ENCODE measurements at places on chromosomes 1 and 21.

- no peak for DNase-seq
Measured at GRCh38 chr1:207088701-207089626, at the start of gene C4BPB. TSS of gene C4BPB (plus strand) at chr1:207088860. CDS start at chr1:207089532, 672 bp downstream.

DNA sequence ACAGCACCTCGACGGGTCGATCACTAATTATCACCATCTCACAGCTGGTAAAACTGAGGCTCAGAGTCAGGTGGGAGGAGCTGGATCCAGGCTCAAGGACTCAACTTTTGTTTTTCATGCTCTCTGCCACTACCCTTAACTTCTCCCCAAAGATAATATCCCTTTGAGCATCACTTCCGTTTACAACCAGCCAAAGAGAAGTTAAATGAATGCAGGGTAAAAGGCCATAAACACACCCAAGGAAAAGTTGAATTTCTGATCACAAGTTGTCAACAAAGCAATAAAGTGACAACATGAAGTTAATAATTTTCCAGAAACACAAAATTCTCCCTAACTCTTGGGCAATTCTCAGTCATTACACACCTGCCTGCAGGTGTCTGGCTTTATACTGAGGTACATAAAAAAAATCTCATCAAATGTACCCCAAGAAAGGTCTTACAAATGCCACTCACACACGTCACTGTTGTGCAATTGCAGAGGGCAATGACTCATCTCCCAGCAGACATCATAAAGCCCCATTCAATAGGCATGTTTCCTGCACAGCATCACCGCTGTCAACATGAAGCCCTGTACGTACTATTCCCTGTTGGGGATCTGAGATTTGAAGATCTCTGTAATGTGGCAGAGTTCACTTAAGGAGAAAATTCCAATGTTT lies 3.4 kb downstream of the OR2T11 start:
- no peak for DNase-seq

GRCh38 chr1:93815366-93816110 lies 63.5 kb downstream of the DNTTIP2 start:
- DNase-seq = no peak

DNA sequence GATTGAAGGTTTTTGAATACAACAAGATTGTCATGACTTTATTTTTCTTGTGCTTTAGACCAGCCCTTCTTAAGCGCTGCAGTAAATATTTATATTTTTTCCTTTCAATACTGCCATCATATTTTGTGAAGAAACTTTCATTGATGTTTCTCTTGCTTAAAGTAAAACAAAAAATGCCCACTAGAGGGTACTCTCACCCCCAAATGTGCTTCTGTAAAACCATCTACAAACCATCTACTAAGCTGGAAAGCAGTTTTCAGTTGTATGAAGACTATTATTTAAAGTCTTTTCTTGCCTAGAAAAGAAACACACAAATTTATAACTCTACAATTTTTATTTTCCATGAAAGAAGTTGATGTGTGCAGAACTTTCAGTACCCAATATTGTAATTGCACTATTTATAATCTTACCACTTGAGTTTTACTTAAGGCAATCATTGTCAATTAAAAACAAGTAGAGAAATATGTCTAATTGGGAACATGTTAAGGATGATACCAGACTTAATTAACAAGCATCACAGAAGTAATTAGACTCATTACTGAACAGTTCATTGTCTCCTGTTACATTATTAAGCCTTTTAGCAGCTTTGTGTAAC lies 10.7 kb downstream of the LEPR start:
- DNase-seq = no peak

- DNase-seq = no peak
Measured at GRCh38 chr1:2594641-2595131, 8.1 kb downstream of the PRXL2B start.

- DNase-seq = no peak
Measured at GRCh38 chr1:99119188-99119587, 114.5 kb upstream of the PLPPR5 start.

GRCh38 chr1:93549811-93550210 lies 101.9 kb downstream of the FNBP1L start:
- no peak for DNase-seq

- no peak for DNase-seq
Measured at GRCh38 chr1:112529301-112529700, 20.5 kb downstream of the WNT2B start.

GRCh38 chr1:208219098-208219658 lies 25.0 kb downstream of the PLXNA2 start:
- DNase-seq = no peak

- no peak for DNase-seq
Measured at GRCh38 chr21:36647279-36648093, 51.4 kb upstream of the SIM2 start.

- no peak for DNase-seq
Measured at GRCh38 chr21:37446552-37446951, 80.0 kb downstream of the DYRK1A start.

- DNase-seq = no peak
Measured at GRCh38 chr1:171128463-171128862, 37.8 kb downstream of the FMO3 start.

- no peak for DNase-seq
Measured at GRCh38 chr1:75964760-75965408, 32.7 kb upstream of the ASB17 start.

Data from vagina (tissue), 2 donors.